ENCODE measurements at places on chromosomes 6 and 20.

DNA sequence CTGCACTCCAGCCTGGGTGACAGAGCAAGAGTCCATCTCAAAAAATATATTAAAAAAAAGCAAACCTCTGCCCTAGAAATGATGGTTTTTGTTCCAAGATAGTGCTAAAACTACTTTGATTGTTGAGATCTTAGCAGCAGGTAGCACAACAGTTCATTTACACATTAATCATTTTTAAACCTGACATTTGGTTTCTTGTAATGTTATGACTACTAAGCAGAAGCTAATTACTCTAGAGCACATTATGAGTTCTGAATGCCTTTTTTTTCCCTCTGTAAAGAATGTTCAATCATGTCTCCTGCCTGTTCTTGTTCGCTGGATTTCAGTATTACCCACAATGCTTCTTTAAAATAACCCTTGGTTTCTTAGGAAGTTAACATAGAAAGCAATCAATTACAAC lies 24.7 kb upstream of the PHF3 start:
- DNase-seq, result no peak

- DNase-seq, result no peak
Measured at GRCh38 chr6:79377047-79377446, 142.6 kb upstream of the HMGN3 start.

GRCh38 chr6:16332175-16332542 lies 93.8 kb downstream of the GMPR start:
- DNase-seq, result peak; percentile 44

DNA sequence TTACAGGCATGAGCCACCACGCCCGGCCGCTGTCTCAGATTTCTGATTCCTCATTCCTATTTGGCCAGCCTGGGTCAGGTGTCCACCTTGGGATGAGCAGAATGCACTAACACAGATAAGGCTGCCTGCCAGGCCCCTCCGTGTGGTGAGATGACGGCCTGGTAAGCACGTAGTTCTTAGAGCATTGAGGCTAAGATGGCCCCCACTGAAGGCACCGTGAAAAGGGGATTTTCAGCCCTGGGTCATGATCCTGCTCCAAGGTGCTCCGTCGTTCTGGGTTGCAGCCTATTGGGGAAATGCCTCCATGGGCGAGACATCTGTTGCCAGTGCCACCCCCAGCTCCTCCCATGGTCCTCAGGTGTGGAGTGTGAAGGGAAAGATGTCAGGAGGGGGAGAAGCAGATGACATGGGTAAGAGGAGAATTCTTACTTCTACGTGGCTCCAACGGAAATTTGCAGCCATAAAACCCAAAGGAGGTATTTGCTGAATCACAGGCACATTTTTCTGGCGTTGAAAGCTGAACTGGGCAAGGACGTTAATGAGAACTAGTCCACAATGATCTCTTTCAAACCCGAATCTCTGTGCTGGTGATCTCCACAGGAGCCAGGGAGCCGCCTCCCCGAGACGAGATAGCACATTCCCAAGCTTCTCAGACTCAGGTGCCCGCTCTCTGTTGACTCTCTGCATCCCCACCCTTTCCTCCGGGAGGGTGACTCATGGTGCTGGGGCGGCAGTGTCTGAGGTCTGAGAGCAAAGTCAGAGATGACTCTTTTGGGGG lies 34.0 kb upstream of the BMP6 start:
- no peak for DNase-seq

GRCh38 chr6:79548304-79548703 lies 11.1 kb upstream of the LCA5 start:
- DNase-seq, result no peak

- no peak for DNase-seq
Measured at GRCh38 chr6:169115632-169116031, 138.0 kb downstream of the THBS2 start.

GRCh38 chr6:16698162-16698533 lies 63.1 kb downstream of the ATXN1 start:
- DNase-seq, result no peak

GRCh38 chr6:125018136-125018535 lies 55.9 kb downstream of the RNF217 start:
- DNase-seq, result no peak

DNA sequence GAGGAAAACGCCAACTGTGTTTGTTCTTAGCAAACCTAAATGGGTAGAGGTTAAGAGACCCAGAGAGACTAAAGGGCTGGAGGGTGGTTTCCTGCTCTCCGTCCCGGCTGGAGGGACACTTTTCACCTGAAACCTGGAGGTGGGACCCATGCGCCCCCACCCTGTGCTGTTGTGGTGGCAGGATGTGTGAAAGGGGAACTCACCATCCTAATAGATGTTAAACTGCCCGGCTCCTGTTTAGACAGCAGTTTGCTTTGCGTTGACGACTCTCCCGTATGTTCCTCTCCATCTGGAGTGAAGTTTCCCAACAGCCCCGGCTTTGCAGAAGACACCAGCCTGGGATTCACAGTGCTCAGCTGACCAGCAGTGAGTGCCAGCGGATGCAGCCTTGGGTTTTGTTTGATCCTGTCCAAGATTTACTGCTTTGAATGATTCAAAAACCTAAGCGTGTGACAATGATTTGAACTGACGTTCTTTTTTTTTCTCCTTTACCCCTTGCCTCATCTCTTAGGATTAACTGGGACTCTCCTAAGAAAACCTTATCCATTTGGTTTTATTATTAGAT lies 66.0 kb downstream of the CDH4 start:
- no peak for DNase-seq

GRCh38 chr6:37583261-37583660 lies 83.6 kb upstream of the CCDC167 start:
- DNase-seq, result no peak

DNA sequence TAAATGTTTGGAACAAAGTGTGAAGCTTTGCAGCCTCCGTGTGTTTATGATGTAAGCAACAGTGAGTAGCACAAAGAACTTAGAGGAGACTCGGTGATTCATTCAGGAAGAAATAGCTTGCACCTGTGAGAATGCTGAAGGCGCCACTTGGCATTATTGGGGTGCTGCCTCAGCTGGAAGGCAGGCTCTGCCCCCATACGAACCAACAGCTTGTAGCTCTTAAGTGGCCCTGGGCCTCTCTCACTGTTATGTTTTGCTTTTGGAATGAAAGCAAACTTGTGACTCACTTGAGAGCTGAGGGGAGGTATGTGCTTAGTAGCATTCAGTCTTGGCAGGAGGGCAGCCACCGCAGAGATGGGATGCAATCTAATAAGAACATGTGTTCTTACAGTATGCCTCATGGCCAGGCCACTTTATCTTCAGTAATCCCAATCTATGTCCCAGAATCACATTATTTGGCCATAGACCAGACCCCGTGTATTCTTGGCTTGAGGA lies 310.7 kb downstream of the EYA4 start:
- DNase-seq, result no peak

DNA sequence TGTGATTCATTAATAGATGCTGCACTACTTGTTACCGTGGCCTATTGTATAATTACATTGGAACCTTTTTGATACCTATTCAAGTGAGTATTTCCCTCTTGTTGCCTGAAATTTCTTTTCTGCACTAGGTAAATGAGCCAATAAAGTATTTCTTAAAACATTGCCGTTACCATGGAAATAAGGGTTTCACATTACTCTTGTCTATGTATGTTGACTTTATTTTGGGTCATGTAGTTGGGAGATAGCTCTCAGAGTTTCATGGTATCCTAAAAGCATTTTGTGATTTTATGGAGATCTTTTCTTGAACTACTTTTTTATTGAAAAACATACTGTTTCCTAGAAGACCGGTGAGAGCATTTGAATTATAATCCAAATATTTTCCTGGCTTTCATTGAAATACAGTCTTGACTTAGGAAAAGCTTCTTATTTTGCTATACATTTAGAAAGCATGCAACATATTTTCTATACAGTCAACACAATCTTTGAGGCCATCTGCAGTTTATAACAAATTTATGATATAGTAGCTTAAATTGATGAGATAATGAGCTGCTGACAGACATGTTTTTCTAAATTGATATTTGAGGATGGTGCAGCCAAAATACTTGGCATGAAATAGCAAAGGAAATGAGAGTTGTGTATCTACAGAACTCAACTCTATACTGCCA lies 650.4 kb downstream of the RFPL4B start:
- no peak for DNase-seq

- no peak for DNase-seq
Measured at GRCh38 chr6:122372647-122373046, 26.8 kb upstream of the HSF2 start.

DNA sequence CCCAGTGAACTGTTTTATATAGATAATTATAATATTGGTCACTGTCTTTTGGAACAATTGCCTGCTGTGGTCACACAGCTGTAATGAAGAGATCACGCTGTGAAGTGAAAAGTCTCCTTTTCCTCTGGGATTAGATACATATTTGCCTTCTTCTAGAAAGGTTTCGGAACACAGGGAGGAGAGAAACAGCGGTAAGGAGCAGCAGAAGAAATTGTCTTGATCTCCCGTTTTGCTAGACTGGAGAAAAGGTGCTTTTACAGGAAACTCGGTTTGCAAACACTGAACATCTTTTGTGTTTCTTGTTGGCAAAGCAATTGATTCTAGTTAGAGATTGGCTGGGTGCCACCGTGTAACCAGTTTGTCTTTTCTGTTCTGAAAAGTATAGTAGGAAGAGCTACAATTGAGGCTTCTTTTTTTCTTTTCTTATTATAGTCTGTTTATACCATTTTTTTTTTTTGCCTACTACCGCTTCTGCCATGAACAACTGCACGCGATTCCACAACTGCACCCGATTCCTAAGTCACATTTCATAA lies 404.1 kb upstream of the ID4 start:
- no peak for DNase-seq

DNA sequence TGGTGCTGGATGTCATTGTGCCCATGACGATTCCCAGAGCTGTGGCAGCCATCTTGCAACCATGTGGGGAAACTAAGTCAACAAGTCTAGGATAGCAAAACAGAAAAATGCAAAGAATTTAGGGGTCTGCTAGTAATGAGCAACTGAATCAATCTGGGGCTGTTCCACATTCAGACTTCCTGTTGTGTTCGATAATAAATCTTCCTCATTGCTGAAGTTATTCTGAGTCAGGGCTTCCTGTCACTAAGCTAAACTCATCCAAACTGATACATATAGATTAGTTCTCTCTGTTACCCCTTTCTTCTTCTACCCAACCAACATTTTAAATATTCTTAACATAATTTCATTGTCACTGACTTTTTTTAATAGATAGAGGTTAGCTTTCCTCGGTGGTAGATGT lies 205.9 kb downstream of the HACE1 start:
- DNase-seq, result no peak

- no peak for DNase-seq
Measured at GRCh38 chr6:72031471-72031870, 145.1 kb downstream of the RIMS1 start.

DNA sequence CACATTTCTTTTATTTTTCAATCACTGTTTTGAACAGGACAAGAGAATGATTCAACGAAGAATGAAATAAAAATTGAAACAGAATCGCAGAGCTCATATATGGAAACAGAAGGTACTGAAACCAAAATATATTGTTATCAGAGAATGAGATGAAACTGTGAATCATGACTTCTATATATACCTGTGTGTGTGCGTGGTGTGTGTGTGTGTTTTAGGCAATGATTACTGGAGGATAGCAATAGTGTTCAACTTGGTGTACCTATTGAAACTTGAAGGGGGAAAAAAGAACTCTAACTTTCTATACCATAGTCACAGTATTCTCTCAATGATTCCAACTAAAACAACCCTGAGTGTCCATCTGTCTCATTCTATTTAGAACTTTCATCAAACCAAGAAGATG lies 586.6 kb downstream of the KIF16B start:
- no peak for DNase-seq

DNA sequence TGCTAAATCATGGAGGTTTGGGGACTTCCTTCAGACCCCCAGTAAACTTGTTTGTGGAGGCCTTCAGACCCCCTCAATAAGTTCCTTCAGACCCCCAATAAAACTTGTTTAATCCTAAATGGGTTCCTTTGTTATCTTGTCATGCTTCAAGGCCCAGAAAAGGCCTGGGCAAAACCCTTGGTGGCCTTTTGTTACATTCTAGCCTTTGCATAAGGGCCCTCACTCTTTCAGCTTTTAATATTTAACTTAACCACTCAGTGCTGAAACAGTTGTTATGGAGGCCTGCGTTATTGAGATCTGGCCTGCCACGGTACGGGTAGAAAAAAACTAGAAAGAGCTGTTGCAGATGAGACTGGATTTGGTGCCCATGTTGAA lies 4.3 kb upstream of the DYNLRB1 start:
- no peak for DNase-seq

- no peak for DNase-seq
Measured at GRCh38 chr20:38299963-38300362, 4.0 kb upstream of the BPI start.

- DNase-seq, result no peak
Measured at GRCh38 chr20:41147767-41148191, 10.4 kb downstream of the PLCG1 start.

DNA sequence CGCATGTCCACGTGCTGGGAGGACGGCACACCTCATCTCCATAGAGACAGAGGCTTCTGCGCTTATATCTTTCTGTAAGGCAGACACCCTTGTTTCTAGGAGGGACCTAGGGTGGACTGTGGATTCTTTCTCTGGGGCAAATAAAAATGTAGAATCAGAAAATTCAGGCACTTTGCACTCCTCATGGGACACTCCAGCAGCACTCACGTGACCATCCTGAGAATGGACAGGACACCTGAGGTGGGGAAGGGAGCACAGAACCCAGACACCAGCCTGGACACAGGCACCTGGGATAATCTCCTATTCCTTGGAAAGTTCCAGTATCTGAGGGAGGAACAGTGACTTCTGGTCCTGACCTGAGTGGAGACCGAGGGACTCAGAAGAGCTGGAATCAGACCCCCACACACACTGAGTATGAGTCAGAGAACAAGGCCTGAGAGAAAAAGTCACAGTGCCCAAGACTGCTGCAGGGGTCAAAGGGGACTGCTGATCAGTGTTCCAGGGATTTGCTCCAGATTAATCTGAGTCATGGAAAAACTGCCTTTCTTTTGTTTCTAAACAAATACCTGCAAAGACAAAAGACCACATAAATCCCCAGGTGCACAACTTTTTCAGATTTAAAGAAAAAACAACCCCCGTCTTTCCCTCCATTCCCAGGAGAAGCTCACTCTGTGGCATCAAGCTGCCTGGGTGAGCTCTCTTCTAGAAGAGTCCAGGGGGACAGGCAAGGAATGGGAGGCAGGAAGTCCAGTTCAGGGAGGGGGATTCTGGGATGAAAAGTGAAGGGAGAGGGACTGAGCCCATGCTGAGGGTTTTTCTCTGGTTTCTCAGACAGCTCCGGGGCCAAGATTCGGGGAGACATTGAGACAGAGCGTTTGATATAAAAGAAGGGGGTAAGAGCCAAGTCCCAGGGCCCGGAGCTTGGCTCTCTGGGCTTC lies 35.6 kb upstream of the MICB start:
- DNase-seq, result no peak

DNA sequence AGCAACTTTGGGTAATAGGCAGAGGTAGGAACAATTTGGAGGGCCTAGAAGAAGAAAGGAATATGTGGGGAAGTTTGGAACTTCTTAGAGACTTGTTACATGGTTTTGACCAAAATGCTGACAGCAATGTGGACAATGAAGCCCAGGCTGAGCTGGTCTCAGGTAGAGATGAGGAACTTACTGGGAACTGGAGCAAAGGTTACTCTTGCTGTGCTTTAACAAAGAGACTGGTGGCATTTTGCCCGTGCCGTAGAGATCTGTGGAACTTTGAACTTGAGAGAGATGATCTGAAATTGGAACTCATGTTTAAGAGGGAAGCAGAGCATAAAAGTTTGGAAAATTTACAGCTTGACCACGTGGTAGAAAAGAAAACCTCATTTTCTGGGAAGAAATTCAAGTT lies 28.3 kb upstream of the TMEM200A start:
- no peak for DNase-seq

GRCh38 chr6:106732376-106732940 lies 103.1 kb downstream of the QRSL1 start:
- DNase-seq, result no peak

- no peak for DNase-seq
Measured at GRCh38 chr6:25333471-25333870, 54.3 kb downstream of the CARMIL1 start.
